HT-29 (cell line): ENCODE measurements at places on chromosomes 2 and 18.

- no peak for DNase-seq
Measured at GRCh38 chr2:204116159-204116792, 179.7 kb downstream of the ICOS start.

DNA sequence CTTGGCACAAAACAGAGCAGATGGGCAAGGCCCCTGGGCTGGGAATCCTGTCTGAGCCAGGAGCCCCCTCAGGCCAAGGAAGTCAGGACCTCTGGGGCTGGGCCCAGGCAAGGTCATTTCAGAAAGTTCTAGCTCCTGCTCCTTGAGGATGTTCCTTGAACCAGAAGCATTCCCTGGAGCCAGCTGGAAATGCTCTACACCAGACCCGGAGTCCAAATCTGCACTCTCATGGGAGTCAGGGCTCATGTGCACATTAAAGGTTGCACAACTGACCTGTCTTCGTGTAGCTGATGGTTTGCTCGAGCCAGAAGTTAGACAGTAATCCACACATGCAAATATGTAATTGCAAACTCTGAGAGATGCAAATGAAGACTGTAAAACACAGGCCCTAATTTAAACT, 18.0 kb downstream of the PARD6G start:
- DNase-seq = no peak

GRCh38 chr2:166882851-166883250, 5.4 kb upstream of the XIRP2 start:
- no peak for DNase-seq

- no peak for DNase-seq
Measured at GRCh38 chr2:241742320-241742939, 8.0 kb downstream of the D2HGDH start.

DNA sequence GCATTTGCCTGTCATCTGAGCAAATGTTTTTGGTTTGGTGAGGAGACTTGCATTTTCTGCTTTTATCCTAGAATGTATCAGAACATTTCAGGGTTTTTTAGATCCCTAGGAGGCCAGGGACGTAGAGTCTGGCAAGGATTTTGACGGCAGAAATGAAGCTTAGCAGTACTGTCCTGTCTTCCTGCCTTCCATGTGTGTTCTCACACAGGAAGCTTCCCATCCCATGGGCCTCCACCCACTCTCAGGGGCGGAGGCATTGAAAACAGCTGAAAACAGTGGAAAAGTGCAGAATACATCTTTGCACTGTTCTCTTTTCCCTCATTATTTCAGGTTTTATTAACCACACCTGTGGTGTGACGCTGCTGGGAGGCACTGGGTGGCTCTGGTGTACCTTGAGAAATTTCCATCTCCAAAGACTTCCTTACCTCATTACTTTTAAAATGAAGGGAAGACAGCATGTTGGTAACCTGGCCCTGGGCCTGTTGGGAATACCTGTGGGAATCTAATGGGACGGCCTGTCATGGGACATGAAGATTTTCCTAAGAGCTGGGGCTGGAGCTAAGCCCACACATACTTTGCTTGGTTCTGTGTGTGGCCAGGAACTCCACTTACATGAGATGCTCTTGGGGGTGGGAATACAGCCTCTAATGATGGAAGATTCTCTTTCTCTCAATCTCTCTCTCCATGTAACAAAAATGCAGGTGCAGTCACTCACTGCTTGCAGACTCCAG, 20.5 kb downstream of the PCARE start:
- DNase-seq = peak; percentile 51

DNA sequence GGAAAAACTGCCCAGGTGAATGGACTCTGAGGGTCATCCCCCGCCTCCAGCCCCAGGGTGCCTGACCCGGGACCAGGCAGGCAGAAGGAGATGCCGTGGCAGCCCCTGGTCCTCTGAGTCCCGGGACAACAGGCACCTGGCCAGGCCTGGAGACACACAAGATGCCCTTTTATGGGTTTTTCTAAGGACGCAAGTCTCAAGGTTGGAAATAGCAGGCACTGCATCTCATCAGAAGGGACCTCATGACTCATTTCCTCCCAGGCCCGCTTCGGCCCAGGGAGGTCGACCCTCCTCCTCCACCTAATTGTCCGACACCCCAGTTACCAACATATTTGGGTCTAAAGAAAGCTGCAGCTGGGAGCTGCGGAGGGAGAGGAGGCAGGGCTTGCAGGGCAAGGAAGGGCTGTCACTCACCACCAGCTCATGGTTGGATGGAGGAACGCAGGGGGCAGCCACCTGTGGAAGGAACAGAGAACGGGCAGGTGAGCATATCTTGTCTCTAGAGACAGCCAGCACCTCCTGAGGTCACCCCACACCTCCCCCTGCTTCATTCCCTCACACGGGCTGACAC, 82.9 kb downstream of the TNS1 start:
- DNase-seq = no peak

DNA sequence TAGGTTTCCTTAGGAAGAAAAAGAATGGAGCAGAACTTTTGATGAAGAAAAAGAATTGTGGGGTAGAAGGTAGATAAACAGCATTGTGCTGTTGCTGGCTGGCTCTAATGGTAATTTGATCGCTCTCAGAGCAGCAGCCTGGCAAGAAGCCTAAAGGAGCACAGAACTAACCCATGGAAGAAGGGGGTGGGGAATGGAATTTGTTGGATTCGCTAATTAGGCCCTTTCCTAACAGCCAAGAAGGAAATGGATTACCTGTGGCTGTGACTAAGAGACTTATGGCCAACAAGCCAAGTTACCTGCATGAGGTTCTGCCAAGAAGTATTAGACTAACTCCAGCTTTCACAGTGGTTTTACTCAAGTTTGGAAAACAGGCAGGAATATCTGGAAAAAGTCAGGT, 210.6 kb downstream of the IKZF2 start:
- peak; percentile 94 for DNase-seq

- no peak for DNase-seq
Measured at GRCh38 chr2:189426886-189427285, 14.4 kb upstream of the WDR75 start.

GRCh38 chr18:52190631-52191030, 149.4 kb upstream of the DCC start:
- no peak for DNase-seq

DNA sequence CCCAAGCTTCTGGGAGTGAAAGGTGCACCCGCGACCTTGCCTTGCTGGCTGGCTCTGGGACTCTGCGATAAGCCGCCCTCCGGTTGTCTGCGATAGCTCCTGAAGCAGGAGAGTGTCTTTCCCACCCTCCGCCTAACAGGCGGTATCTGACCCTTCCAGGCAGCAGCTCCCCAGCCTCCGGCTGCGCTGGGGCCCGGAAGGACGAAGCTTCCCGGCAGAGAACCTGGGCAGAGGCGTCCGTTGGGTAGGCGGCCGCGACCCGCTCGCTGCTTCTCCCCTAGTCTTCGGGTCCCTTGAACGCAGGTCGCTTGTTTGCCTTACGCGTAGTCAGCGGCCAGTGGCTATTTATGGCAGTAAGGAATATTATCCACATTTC, 446 bp upstream of the RHBDD1 start:
- DNase-seq = no peak

- no peak for DNase-seq
Measured at GRCh38 chr2:138235041-138235440, 266.5 kb upstream of the SPOPL start.

DNA sequence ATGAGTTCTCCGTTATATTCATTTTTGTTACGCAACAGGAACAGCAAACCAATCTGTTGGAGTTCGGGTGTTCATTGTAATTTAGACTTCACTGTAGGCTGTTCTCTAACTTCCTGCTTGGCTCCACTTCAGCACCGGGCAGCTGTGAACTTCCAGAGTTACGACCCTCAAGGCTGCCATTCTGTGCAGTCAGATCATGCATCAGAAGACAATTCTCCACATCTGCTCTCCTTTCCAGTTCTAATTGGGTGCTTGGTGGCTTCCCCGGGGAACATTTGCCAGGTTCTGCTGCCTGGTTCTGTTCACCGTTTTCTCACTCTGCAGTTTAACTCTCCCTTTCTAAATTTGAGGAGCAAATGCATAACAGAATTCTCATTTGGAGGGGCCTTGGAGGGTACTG, 237.7 kb downstream of the NYAP2 start:
- DNase-seq = no peak

DNA sequence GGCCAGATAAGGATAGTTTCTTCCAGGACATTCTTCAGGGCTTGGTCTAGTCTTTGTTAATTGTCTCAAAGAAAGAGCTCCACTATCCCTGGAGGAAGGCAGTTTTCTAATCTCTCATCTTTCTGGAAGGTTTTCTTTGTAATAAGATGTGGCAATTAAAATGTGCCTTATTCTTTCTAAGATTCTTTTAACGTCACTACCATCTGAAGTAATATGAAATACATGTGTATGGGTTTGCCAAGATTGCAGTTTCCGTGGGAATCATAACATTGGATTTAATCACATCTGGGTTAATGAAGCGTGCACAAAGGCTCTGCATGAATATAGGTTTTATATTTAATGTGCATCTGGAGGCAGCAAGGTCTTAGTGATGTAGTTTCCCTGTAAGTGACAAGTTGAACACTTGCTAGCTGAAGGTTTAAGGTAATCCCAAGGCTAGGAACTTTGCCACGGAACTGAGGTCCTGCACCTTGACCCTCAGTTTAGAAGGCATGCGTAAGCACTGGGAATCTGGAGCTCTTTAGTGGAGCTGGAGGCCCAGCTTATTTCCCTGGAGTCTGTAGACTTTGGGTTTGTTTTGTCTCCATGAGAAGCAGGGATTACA, 25.7 kb downstream of the DIS3L2 start:
- DNase-seq = no peak

GRCh38 chr2:207879536-207879935, 109.8 kb upstream of the FZD5 start:
- DNase-seq = no peak

DNA sequence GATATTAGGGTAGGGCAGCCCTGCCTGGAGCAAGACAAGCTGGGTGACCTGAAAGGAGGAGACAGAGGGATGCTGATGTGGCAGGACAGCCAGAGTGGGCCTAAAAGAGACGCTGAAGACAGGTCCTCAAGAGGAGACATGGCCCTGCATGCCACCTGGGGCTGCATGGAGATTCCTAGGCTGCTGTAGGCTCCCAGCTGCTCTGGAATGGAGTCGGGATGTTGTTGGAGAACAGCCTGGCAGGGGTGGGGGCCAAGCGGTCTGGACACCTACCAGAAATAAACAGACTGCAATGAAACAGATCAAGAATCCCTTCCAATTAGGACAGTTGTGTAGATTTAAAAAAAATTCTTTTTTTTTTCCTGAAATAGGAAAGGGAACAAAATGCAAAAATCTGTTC, 97.8 kb upstream of the NPAS2 start:
- DNase-seq = no peak

DNA sequence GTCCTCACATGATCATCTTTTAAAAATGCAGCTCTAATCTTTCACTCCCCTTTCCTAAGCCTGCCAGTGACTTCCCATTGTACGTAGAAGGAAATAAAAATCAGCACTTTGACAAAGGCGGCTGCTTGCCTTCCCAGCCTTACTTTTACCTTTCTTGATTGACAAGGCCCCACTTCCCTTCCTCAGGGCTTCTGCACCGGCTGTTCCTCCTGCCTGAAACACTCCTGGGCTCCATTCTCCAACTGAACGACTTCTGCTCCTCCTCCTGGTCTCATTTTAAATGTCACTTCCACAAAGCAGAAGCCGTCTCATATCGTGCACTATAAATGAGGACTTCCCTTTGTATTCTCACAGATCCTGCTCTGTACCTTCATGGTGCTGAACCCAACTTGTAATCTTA, 56.1 kb downstream of the OSBPL6 start:
- no peak for DNase-seq

DNA sequence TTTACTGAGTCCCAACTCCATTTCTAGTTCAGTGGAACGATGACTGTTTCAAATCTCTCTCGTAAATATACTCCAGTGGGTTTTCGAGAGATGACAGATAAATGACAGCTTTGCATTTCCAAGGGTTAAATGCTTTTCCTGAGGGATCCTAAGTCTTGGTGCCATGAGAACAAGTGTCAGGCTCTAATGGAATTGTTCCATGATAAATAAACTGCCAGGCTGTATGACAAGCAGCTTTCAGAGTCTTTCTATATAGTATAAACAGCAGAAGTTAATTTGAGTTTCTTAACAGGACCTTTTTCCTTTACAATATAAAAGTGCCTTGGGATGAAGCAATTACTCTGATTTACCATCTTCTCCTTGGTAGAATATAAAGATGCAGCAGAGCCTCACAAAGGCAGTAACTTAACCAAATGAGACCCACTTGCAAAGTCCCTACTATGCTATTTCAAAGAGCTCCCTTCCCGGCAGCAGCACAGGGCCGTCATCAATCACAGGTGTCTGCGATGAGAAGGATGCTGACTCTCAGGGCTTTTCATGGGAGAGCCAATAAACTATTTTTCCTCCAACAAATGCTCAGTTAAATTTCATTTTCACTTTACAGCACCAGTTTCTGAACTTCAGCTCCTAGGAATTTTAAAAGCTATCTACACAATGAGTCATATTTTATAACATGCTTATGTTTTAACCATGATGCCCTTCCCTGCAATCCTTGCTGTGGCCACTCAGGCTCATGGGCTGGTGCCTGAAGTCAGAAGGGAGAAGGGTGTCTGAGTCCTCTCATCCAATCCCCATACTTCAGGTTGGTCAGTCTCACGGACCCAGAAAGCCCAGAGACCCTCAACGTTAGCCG, 123.8 kb downstream of the AFF3 start:
- DNase-seq = no peak

DNA sequence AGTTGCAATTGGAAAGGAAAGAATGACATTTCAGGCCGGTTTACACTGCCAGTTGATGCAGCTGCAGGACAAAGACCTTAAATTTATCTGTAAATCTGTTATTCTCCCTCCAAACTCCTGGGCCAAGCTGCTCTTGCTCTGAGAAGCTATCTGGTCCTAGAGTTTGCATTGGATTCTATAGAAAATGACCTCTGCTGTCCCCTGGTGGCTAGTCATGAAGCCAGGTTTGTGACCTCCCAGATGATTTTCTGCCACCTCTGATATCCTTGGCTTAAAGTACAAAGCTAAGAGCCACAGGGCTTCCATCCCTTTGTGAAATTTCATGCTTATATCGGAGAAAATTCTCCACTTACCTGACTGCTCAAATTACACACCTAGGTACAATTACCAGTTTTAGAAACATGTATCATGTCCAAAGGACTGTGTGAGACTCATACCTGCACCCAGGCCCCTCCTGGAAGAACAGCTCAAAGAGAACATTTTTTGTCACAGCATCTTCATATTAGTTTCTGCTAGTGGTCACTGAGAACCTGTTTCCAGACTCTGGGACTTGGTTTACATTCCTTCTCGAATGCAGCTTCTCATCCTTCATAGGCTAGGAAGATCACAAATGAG, 28.9 kb upstream of the IER3IP1 start:
- DNase-seq = peak; percentile 60

DNA sequence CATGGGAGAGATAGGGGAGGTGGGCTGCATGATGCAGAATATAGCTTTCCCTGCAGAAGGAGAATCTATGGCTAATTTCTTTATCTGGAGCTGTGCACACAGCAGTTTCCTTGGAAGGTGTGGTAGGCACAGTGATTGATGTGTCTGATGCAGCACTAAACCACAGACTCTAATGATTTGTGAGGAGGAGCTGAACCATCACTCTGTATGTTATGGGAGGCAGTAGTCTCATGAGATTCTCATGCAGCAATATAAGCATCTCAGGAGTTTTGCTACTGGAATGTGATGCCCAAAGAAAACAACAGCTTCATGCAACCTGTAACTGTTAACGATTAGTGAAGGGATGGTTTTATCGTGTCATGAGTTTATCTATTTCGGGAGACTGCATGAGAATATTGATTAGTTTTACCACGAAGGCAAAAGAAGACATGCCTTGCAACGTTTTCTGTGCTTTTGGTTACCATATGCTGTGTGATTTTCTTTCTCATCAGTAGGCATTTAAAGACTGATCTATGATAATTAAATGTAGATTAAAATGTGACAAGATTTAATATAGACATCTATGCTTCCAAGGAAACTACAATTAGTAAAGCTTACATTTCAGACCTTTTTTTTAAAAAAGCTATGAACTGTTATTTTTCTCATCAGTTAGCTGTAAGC, 286.8 kb downstream of the ARL6IP6 start:
- DNase-seq = no peak
